ENCODE measurements at places on chromosomes 3 and 15.

DNA sequence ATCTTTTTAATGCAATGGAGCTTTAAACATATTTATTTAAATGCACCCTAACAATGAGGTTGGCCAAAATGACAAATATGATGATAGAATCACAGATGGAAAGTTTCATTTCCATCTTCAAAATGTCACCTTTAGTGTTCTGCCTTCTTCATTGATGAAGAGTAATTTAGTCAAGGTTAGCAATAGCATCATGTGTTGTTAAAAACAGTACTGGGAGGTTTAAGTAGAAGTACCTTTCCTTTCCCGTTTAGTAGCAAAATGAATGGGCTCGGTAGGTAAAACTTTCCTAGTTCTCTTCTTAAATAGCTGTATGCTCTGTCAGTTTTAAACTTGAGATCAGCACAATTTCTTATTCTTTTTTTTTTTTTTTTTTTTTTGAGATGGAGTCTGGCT is 35.1 kb downstream of the EIF2AK4 start:
- DNase-seq: no peak

GRCh38 chr3:111434941-111435622 is 106.9 kb upstream of the CD96 start:
- DNase-seq: no peak

DNA sequence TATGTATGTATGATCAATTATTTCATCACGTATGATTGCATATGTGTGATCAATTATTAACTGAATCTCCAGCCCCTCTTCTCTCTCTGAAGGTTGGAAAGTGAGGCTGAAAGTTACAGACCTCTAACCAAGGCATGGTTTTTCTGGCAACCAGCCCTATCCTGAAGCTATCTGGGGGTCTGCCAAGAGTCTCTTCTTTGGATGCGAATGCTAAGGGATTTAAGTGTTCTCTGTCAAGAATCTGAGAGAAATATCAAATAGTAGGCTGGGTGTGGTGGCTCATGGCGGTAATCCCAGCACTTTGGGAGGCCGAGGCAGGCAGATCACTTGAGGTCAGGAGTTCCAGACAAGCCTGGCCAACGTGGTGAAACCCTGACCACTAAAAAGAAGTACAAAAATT is 8.1 kb downstream of the NKTR start:
- DNase-seq: no peak

DNA sequence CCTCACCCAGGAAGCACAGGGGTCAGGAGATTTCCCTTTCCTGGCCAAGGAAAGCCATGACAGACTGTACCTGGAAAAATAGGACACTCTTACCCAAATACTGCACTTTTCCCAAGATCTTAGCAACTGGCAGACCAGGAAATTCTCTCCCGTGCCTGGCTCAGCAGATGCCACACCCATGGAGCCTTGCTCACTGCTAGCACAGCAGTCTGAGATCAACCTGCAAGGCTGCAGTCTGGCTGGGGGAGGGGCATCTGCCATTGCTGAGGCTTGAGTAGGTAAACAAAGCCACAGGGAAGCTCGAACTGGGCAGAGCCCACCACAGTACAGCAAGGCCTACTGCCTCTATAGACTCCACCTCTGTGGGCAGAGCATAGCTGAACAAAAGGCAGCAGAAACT is 567.3 kb upstream of the LMCD1 start:
- DNase-seq: no peak

DNA sequence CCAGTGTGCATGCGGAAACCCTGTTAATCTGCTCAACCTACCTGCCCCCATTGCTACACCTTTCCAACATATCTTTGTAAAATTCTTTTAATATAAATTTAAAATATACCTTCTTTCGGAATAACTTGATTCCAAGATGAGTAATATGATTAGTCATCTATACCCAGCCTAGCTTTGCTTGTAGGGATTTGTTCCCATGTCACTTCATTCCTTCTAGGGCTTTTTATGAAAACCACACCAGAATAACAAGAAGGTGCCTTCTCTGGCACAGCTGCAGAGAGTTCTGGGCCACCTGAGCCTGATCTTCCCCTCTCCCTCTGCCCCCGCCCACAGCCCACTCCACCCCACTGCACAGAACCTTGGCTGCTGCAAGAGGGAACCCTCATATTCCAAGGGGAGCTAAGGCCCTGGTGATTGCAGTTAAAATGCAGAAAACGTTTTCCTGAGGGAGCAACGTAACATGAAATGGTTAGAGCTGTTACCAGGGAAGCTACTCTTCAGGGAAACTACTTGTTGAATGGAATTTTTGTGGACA is 38.6 kb upstream of the HACD2 start:
- no peak for DNase-seq

GRCh38 chr15:50145451-50145872 is 26.4 kb upstream of the ATP8B4 start:
- DNase-seq: peak; percentile 76

DNA sequence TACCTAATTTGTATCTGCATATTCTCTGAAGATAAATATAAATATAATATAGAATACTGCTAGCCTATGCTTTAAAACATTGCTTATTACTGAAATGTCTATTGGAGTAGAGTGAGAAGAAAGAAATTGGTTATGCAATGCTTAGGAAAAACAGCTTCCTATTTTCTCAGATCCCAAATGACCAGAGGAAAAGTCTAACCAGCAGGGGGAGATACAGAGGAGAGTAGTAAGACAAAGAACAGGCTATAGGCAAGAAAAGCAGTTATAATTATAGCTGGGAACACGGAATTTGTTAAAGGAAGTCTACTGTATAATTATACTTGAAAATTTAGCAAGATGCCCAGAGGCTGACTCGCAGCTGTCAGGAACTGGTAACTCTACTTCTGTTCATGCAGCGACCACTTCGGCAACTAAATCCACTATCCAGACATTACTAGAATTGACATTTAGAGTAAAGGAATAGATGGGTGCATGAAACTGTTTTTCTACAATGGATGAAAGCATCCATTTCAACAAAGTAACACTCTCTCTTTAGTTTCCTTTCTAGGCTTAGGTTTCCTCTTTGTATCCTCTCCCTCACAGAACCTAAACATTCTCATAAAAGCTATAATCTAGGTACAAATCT is 97.2 kb downstream of the TBC1D5 start:
- DNase-seq: peak; percentile 53

DNA sequence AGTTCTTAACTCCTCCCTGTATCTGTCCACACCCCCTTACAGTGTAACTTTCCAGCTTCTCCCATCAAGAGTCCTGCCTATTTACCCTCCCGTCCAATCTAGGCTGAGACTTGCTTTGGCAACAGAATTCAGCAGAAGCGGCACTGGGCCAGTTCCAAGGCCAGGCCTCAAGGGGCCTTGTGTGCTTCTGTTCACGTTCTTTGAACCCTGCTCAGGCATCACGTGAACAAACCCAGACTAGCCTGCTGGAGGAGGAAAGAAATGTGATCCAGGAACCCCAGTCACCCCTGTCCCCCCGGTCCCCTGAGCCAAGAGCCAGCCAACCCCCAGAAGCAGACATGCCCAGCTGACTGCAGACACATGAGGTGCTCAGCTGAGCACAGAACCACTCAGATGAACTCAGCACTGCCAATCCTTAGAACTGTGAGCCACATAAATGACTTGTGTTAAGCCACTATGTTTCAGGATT is 76.1 kb upstream of the DCLK3 start:
- no peak for DNase-seq

DNA sequence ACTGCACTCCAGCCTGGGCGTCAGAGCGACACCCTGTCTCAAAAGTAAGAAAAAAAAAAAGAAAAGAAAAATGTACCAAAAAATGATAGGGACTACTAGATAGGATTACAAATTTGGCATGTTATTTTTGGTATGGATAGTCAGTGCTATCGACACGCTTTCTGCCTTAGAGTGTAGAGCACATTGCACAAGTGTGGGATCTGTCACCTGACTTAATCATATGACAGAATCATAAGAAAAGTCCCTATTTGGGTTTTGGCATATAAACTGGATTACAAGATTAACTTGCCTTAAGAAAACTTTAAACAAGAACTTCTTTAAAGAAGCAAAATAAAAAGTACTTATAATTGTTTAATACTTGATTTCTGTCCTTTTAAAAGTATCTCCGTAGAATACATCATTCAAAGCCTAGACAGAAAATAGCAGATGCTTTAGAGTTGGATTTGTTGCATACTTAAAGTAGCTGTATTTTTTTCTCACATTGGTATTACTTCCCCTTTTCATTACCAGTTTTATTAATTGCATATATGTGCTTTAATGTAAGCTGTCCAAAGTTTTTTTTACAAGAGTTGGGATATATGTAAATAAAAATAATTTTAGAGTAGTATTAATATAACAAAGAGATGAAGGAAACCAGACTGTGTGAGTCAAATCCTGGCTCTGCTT is 7.8 kb downstream of the ATP6V1A start:
- no peak for DNase-seq

DNA sequence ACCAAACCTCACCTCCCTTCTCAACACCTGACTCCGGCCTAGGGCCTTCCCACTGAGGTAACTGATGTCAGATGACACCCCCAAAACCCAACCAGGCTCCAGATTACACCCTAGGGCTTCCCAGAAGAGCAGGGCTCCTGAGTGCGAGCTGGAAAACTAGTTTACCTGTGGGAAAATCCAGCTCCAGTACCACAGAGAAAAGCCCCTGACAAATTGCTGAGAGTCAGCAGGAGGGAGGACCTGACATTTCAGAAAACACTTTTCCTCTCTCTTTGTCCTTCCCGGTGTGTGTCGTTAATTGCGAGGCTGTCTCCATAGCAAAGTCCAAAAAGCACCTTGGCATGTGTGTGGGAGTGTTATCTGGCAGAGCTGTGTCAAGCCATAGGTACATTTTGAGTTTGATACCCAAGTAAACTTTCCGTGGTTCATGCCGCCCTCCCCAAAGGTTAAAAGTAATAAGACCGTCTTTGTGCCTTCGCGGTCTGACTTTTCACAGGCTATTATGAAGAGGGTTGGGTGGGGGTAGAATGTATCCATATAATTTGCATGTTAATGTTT is 79.8 kb upstream of the FNDC3B start:
- no peak for DNase-seq

GRCh38 chr15:83980637-83981036 is 254.9 kb upstream of the GOLGA6L4 start:
- no peak for DNase-seq

GRCh38 chr3:48299746-48300712 is 33.4 kb downstream of the SPINK8 start:
- no peak for DNase-seq

DNA sequence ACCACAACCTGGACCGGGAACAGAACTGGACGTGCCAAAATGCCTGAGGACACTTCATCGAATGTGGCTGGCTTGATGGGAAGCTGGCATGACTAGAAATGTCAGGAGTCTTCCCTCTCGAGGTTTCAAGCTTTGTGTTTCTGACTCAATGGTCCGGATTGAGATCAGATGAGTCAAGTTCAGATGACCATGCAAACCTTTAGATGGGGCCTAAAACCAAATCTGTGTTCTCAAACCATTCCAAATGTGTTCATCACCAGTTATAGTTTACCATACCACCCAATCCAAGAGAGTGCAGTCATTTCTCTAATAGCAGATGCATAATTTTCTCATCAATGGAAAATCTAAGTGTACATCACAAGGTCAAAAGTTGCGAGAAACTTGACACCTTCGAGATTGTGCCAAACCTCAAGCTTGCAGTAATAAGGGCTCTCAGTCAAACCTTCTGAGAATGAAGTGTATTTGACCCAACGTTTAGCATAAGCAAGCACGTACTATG is 369.1 kb downstream of the RORA start:
- peak; percentile 18 for DNase-seq

GRCh38 chr15:84824260-84825007 is 7.3 kb downstream of the ALPK3 start:
- DNase-seq: no peak

DNA sequence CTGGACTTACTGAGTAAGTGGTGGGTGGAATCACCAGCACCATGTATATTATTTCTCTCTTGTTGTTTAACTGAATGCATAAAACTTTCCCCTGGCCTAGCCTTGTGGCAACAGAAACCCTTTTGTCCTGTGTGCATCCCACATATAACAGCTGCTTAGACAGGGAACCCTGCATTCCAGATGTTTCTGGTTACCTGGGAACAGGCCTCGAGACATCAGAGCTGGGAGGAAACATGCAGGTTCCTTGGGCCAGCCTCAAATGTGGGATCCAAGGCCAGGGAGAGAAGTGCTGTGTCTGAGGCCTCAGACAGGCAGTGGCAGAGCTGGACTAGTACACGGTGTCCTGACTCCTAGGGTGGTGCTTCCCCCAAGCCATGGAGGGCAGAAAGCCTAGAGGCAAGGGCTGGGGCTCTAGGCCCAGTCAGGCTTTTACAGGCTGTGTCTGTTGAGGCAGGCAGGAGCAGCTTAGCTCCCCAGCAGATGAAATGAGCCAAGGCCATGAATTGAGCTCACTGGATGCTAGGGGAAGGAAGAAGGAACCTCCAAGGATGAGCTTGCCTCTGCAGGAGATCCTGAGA is 57.7 kb downstream of the ITGA11 start:
- no peak for DNase-seq

DNA sequence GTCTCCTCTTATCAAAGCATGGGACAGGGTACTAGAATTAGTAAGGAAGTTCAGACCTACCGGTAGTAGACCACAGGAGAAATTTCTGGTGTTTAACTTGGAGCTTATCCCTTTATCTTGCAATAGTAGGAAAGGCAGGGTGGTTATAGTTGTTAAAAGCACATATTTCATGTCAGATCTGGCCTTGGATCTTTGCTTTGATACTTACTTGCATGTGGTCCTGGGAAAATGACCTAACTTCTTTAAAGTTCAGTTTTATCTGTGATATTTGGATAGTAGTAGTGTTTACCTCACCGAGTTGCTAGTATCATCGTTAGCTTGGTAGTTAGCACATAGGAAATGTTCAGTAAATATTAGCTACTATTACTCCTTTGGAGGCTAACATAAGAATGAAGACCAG is 15.4 kb downstream of the EXOG start:
- DNase-seq: no peak

DNA sequence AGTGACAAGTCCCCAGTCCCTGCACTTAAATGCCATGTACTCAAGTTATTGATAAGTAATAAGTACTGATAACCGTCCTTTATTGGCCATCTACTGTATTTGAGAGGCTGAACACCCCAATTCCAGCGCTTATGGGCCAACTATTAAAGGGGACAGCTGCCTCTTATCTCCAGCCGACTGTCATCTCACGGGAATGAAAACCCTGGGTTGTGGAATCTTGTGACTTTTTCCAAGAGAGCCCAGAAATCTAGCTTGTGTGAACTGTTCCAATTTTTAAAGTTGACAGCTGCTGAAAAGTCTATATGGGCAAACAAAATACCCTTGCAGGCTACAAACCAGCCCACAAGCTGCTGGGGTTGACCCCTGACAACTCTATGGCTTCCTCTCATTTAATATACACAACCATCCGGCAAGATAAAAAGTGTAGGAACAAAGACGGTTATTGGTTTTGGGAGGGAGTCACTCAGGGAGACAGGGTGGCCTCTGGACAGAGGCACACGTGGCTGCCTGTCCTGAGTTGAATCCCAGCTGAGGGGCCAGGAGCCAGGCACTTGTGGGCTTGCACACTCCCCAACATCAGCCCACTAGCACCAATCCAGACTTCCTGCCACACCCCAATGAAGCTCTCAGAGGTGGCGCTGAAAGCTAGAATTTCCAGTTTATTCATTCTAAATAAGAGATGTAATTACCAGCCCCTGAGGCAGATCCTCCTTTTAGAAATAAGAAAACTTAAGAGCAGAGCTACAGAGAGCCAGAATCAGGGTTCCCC is 16.2 kb downstream of the SPSB4 start:
- DNase-seq: no peak

Measured in amniotic stem cell (primary cell).